ENCODE measurements at places on chromosomes 1 and 21.

GRCh38 chr1:84603941-84604830 is 29.9 kb upstream of the CTBS start:
- DNase-seq, result no peak

GRCh38 chr1:65341381-65341780 is 32.0 kb downstream of the DNAJC6 start:
- DNase-seq, result no peak

GRCh38 chr1:56410405-56410804 is 169.0 kb downstream of the PLPP3 start:
- DNase-seq, result no peak

DNA sequence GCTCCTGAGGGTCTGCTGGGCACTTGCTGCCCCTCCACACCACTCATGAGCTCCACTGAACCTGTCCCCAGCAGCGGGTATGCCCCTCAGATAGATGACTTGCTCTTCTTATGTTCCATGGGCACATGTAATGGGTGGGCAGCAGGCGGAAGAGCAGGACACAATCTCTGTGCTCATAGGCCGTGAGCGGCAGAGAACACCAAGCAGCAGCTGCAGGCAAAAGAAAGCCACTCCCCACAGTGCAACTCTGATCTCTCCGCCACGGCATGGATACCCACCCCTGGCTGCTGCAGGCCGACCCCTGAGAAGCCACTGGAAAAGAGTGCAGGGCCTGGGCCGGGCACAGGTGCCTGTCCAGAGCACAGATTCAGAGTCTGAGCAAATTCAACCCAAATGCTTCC is 135.2 kb upstream of the RUNX3 start:
- no peak for DNase-seq

DNA sequence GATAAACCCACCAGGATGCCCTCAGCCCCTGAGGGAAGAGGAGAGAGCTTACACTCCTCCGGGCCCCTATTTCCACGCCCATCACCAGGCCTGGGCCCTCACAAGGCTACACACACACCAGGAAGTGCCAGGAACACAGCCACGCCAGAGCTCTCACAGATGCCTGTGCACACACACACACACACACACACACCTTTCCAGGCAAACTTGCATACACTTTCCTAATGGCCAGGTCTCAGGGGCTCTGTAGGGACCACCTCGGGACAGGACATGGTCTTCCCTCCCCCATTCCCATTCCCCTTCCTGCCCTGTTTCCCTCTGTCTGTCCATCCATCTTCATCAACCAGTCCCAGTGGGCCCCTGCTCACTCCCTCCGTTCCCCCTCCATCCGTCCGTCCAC is 9.7 kb upstream of the EPHA2 start:
- no peak for DNase-seq

- DNase-seq, result no peak
Measured at GRCh38 chr1:154844297-154844681, 25.8 kb downstream of the KCNN3 start.

- no peak for DNase-seq
Measured at GRCh38 chr1:166084613-166085012, 82.2 kb downstream of the FAM78B start.

- DNase-seq, result no peak
Measured at GRCh38 chr1:160130486-160130885, 14.9 kb downstream of the ATP1A2 start.

DNA sequence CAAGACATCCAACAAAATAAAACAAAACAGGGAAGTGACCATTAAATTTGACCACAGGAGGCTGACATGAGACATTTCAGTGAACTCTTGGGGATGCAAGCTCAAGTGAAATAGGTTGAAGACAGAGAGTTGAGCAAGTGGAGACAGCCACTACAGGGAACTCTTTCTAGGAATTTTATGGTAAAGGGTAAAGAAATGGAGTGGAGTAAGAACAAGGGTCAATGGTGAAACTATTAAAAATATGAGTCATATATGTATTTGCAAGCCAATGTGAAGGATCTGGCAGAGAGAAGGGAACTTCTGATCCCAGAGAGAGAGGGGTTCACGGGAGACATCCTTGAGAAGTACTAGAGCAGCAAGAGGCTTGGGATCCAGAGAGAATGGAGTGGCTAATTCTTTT is 9.1 kb upstream of the TRABD2B start:
- DNase-seq, result no peak

GRCh38 chr1:46424730-46425129 is 30.6 kb downstream of the FAAH start:
- DNase-seq, result no peak

Data from caudate nucleus (tissue), 63 donors.